ENCODE measurements at places on chromosomes 16 and 17.

DNA sequence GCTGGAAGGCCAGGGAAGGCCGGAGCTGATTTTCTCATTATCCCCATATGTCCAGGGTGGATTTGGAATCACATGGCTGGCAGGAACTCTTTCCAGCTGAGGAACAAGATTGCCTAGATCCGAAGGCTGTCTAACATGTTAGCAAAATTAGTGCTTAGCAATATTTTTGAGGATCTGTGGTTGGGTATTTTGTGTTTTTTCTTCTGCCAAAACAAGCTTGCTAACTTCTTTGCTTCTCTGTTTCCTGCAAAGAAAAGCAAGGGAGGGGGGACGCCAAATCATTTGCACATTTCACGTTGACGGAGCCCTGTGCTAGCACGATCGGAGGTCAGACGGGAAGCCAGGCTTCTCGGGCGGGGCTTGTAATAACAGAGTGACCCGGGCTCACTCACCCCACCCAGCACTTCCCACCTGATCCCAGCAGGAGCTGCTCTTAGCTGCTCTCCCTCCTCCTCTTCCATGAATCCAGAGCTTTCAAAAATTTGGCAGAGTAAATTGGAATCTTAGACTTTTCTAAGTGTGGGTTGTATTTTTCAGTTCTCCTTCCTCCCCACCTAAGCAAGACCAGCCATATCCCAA is 33.3 kb upstream of the FOXF1 start:
- DNase-seq: no peak

DNA sequence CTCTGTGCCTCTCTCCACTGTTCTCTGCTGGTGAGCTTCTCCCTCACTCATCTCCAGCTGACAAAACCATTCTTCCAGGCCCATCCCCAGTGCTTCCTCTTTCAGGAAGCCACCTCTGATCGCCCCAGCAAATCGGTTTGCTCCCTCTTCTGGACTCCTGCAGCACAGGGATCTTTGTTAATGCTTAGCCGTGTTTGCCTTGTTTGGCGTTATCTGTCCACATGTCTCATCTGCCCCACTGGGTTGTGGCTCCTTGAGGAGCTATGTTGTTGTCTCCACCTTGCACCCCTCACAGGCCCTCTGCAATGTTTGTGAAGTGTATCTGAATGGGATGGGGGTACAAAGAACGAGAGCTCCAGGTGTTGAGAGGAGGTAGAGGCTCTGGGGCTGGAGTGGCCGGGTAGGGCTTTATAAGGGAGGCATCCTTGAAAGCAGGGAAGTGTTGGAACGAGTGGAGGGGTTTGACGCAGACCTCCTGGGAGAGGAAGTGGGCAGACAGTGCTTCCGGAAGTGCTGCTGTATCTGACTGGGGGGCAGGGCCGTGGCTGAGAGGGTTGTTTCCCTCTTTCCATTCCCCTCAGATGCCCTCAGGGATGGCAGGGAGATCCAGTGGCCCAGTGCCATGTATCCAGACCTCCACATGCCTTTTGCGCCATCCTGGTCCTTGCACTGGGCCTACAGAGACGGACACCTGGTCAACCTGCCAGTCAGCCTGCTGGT is 27.8 kb downstream of the CASKIN2 start:
- no peak for DNase-seq

- DNase-seq: peak; percentile 47
Measured at GRCh38 chr17:69501591-69502468, 87.3 kb downstream of the MAP2K6 start.

- DNase-seq: no peak
Measured at GRCh38 chr17:14437176-14437575, 136.3 kb downstream of the HS3ST3B1 start.

- no peak for DNase-seq
Measured at GRCh38 chr17:28334171-28334570, 1.1 kb downstream of the IFT20 start.

GRCh38 chr16:84178146-84178765 is 8.6 kb downstream of the TAF1C start:
- DNase-seq: no peak

- no peak for DNase-seq
Measured at GRCh38 chr17:56779322-56779721, 54.4 kb downstream of the C17orf67 start.

GRCh38 chr16:2374644-2375043 is 34.1 kb upstream of the ABCA3 start:
- no peak for DNase-seq

- DNase-seq: no peak
Measured at GRCh38 chr16:50909831-50910735, 168.2 kb downstream of the CYLD start.

DNA sequence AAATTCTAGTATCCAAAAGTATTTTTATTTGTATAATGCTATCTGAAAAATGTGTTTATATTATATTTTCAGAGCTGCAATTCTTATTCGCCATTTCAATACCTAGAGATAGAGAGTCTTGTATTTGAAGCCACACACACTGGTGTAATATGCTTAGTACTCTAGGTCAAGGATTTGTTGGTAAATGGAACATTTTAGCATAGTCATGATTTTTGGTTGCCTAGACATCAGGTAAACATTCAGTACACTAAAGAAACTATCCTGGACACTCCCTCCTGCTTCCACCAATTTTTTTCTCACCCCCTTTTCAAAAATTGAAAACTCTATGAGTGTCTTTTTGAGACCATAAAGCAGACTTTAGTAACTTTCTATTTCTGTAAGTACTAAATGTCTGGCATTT is 20.8 kb downstream of the ABHD15 start:
- no peak for DNase-seq

GRCh38 chr17:65930140-65930730 is 261.7 kb downstream of the CEP112 start:
- peak; percentile 30 for DNase-seq

DNA sequence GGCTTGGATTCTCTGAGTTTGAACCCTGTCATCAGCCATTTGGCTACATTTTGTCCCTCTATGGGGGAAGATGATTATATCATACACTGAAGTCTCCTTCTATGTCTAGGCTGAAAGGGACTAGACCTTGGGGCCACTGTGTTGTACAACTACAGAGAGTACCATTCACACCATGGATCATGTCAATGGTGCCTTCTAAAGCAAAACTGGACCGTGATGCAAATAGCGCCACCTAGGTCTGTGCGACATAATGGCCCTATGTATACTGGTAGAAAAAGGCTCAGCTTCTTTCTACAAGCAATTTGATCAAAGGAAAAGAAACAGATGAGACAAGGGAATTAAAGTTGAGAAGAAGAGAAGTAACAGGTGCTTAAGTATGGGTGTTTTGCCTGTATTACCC is 100.7 kb downstream of the LYRM1 start:
- peak; percentile 4 for DNase-seq

GRCh38 chr16:53022374-53022773 is 30.3 kb downstream of the CHD9NB start:
- DNase-seq: peak; percentile 78

DNA sequence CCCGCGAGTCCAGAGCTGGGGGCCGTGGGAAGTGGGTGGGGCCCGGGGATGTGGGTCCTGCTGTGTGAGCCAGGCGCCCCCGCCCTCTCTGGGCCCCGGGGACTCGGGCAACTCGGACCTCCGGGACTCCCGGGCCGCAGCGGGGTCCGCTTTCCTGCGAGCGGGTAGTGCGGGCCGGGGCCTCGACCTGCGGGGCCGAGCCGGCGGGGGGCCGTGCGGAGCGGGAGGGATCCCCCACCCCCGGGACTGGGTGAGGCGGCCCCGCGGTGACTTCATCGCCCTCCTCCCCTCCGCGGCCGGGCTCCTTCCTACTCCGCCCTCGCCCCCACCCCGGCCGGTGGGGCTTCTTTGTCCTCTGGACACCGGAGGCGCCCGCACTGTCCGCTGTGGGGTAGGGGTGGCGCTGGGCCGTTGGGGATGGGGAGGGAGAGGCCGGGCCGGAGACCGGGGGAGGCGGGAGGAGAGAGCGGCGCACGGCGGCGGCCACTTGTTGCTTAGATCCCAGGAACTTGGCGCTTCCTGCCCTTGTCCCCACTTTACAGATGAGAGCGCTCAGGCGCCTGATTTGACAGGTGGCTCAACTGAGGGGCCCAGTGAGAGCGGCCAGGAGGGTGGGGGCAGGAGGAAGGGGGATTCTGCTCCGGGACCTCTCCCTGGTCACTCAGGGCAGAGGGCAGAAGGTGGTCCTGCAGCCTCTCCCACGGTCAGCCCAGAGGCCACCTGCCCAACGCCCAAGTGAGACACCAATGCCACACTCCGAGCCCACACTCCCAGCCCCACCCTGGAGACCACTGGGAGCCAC is 874 bp downstream of the CMTM3 start:
- DNase-seq: peak; percentile 62

DNA sequence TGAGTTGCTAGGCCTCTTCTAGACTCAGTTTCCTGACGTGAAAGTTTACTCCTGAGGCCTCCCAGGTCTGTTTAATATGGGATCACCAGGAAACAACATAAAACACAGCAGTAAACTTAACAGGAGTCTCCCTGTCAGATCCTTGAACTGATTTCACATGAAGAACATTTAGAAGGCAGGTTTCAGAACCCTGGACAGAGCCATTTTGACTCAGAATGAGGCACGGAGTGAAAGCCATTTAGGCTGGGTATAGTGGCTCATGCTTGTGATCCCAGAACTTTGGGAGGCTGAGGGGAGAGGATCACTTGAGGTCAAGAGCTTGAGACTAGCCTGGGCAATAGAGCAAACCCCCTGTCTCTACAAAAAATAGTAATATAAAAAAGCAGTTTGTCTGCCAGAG is 289.1 kb downstream of the CA10 start:
- DNase-seq: no peak
